Naive thymus-derived CD4-positive, alpha-beta T cell (primary cell): ENCODE measurements at places on chromosomes 4 and X. TPM values are rescaled to one million over a fixed set of nuclear protein-coding genes. Genes with fewer than 3 reads are reported as not detected.

DNA sequence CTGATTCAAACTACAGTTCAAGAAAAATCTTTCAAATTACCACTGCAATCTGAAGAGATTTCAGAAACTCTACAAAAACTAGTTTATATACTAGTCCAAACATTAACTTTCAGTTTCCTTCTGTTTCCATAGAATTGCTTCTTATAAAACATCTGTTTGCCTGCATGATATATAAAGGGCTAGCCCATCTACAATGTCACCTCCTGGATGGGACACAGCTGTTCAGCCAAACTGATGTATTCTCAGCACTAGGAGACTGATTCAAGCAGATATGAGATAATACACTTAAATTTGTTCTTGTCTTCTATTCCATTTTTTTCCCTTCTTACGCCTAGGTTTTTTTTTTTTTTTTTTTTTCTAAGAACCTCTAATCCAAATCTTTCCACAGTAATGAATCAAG, 1569.7 kb upstream of the IGFBP7 start:
- DNase-seq, result no peak
- no peaks in the 10 kb centered on the region for H3K4me1 ChIP-seq
- H3K36me3 ChIP-seq, result no peaks in the 10 kb centered on the region
- H3K27ac ChIP-seq, result no peak overlapping the region
- H3K27me3 ChIP-seq, result no peaks in the 10 kb centered on the region
- no peak overlapping the region for H3K4me3 ChIP-seq

DNA sequence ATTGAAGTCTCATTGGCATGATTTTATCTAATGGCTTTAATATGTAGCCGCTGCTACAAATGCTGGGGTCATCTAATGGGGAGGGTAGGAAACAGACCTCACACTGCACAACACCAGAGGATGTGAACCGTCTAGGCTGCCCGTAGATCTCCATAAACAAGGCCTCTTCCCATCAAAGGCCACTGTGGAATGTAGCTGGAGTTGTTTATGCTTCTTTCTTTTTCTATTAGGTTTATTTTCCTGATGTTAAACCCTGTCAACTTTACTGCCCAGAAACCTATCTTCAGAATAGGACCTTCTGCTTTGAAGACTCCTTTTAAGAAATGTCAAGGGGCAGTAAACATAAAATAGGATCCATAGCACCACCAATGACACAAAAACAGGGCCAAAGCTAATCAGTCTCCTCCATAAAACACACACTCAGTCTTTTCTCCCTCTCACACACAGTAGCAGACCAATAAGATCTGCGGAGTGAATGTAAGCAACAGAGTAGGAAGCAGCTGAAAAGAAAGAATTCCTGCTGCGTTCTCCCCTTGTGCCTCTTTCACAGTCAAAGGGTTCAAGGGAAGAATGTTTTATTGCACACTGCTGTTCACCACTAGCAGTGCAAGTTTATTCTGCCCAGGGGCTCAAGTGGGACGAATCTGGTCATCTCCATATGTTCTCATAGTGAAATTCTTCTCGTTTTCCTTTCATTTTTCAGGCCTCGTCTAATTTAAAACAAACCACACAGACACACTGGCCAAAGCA, 72.2 kb downstream of the MAML3 start:
- H3K4me3 ChIP-seq, result no peak overlapping the region
- DNase-seq, result no peak
- H3K4me1 ChIP-seq, result no peaks in the 10 kb centered on the region
- H3K27ac ChIP-seq, result no peak overlapping the region

DNA sequence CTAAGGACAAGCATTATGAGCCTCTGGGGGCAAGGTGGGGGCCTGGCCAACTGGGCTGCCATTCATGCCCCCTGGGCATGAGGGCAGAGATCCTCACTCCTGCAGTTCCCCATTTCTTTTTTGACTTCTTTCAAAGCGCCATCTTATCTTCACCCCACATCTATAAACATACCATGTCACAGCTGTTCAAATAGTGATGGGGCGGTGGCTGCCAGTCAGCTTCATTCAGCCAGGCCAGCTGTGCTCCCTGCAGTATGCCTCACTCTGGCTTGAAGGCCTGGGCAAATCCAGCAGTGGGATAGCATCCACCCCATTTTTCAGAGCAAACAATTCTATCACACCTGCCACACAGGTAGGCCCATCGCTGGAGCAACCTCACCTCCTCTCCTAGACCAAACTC, 85.5 kb downstream of the NHSL2 start:
- no peaks in the 10 kb centered on the region for H3K27me3 ChIP-seq
- H3K4me1 ChIP-seq, result peaks cover 26% of the 10 kb centered on the region
- H3K4me3 ChIP-seq, result no peak overlapping the region
- no peak overlapping the region for H3K27ac ChIP-seq
- no peaks in the 10 kb centered on the region for H3K36me3 ChIP-seq
- no peak for DNase-seq

DNA sequence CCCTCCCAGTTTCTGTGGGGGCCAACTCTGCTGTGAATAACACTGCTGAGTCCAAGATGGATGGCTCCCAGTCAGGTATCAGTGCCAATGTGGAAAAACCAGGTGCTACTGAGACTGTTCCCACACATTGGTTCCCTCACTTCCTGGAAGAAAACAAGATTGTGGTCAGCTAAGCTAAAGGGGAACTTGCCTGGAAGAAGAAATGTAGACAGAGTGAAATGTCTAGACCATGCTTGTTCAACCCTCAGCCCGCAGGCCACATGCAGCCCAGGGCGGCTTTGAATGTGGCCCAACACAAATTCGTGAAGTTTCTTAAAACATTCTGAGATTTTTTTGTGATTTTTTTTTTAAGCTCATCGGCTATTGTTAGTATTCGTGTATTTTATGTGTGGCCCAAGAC, 28.6 kb upstream of the UTP14A start:
- no peaks in the 10 kb centered on the region for H3K27me3 ChIP-seq
- no peaks in the 10 kb centered on the region for H3K4me1 ChIP-seq
- H3K36me3 ChIP-seq, result no peaks in the 10 kb centered on the region
- no peak for DNase-seq
- no peak overlapping the region for H3K4me3 ChIP-seq

DNA sequence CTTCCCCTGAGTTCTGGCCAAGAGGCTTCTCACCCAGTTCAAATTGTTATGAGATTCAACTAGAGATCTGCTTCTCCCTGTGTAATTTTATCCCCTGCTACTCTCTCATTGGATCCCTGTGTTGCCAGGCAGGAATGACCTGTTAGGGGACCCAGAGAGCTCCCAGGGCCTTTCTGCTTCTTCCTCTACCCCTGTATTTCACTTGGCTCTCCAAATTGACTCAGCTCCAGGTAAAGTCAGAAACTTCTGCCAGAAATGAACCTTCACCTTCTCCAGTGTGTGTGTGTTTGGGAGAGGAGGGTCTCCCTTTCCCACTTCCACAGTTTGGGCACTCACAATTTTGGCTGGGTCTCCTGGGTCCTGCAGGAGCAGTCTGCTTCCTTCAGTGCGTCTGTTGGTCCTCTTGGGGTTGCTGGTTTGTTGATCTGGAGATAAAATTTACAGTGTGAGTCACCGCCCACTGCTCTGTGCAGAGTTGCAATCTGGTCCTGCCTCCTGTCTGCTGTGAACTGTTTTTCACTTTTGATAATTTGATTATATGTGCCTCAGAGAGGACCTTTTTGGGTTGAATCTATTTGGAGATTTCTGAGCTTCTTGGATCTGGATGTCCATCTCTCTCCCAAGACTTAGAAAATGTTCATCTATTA, 112.4 kb upstream of the EDA2R start:
- no peaks in the 10 kb centered on the region for H3K36me3 ChIP-seq
- H3K4me1 ChIP-seq, result no peaks in the 10 kb centered on the region
- DNase-seq, result no peak
- H3K27me3 ChIP-seq, result no peaks in the 10 kb centered on the region
- H3K4me3 ChIP-seq, result no peak overlapping the region
- H3K27ac ChIP-seq, result no peak overlapping the region

DNA sequence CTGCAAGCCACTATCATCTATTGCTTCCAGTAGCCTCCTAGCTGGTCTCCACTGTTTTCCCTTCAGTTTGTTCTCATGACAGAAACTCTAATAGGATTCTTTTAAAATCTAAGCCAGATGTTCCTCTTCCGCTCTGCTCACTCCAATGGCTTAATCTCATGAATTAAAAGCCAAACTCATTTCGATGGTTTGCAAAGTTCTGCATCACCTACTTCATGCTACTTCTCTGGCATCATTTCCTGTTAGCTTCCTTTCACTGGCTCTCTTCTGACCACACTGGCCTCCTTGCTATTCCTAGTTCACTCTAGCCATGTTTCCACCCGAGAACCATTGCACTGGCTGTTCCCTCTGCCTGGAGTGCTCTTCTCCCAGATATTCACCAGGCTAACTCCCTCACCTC, 102.0 kb upstream of the LSM6 start:
- no peak for DNase-seq
- no peak overlapping the region for H3K4me3 ChIP-seq
- no peaks in the 10 kb centered on the region for H3K4me1 ChIP-seq
- H3K27me3 ChIP-seq, result no peaks in the 10 kb centered on the region
- H3K36me3 ChIP-seq, result no peaks in the 10 kb centered on the region

Gene CACNA1F
- 2.1 TPM for total RNA-seq

Gene NMU
- not detected in 2 replicates for total RNA-seq
